Endothelial cell (in vitro differentiated cells): ENCODE measurements at places on chromosomes 4 and X. TPM values are rescaled to one million over a fixed set of nuclear protein-coding genes. Genes with fewer than 3 reads are reported as not detected.

Gene SPIN4
- 135 TPM for total RNA-seq

DNA sequence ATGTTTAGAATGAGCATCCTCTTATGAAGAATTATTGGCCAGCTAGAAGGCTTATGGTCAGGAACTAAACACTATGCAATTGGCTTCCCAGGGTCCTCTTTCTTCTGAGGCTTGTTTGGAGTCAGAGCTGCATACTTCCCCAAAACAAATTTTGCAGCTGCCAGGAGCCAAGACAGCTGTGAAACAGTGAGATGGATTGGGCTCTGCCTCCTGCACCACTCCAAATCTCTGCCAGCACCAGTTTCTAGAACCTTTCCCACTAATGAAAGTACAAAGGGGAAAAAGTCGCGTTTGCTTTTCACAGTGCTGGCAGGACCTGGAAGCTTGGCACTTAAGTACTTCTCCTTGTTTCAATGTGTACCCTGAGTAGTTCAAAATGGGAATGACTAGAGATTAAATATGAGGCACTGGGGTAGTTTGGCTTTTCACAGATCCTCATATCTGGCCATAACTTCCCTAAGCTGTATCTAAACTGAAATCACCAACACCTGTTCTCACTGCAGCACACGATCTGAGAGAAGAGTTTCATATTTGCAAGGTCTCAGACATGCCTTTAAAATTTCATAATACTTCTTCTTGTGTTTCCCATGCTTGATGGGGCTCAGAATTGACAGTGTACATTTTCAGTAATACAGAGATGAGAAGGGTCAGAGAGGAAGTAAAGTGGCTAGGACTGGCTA is 20.7 kb upstream of the AR start:
- no peak overlapping the region for H3K4me3 ChIP-seq
- no peaks in the 10 kb centered on the region for H3K27me3 ChIP-seq
- no peaks in the 10 kb centered on the region for H3K36me3 ChIP-seq
- H3K4me1 ChIP-seq, result peaks cover 11% of the 10 kb centered on the region
- H3K27ac ChIP-seq, result no peak overlapping the region

DNA sequence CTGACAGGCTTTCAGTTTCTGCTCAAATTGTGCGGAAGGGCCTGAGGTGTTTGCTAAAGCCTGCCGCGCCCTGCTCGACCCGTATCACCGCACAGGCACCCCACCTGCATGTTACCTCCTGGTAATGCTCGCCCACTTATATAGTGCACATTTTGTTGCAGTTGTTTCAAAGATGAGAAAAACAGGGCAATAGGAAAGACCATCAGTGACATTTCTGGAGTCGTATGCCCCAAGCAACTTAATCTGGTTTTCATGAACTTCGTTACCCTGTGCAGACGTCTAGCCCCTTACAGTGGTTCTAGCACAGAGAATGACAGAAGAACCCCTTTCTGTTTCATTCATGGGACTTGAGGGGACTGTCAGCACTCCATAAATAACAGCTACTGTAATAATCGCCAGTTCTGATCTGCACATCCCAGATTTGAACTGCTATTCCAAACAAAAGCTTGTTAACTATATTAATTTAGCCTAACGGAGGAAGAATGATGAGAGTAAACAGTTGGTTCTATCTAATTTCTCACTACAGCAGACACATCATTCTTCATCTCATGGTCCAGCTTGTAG is 940 bp upstream of the DCTD start:
- DNase-seq, result no peak
- H3K27ac ChIP-seq, result peak overlapping the region; percentile 89
- peak overlapping the region; percentile 90 for H3K4me3 ChIP-seq
- peaks cover 15% of the 10 kb centered on the region for H3K4me1 ChIP-seq
- H3K27me3 ChIP-seq, result peaks cover 8% of the 10 kb centered on the region
- peaks cover 5% of the 10 kb centered on the region for H3K36me3 ChIP-seq

DNA sequence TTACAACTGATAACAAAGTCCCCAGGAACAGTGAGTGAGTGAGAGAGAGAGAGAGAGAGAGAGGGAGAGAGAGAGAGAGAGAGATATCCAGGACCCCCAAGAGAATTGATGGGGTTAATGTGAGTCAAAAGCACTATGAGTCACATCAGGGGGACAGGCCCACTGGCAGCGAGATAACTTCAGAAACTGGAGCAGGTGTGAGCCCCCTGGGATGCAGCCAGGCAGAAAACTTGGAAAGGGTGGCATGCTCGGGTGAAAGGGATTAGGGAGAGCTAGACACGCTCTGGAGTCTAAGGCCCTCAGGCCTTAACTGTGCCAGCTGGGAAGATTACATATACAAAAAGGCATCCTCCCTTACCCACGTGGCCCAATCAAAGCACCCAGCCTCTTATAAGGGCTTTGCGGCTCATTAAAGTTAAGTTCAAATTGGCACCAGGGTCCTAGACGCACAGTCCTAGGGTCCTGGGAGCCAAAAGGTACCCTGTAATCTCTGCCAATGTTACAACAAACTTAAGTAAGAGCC is 841 bp downstream of the ACOT9 start:
- peak overlapping the region; percentile 96 for H3K4me3 ChIP-seq
- H3K4me1 ChIP-seq, result peaks cover 20% of the 10 kb centered on the region
- peaks cover 11% of the 10 kb centered on the region for H3K27me3 ChIP-seq
